ENCODE measurements at places on chromosomes 5 and 9.

DNA sequence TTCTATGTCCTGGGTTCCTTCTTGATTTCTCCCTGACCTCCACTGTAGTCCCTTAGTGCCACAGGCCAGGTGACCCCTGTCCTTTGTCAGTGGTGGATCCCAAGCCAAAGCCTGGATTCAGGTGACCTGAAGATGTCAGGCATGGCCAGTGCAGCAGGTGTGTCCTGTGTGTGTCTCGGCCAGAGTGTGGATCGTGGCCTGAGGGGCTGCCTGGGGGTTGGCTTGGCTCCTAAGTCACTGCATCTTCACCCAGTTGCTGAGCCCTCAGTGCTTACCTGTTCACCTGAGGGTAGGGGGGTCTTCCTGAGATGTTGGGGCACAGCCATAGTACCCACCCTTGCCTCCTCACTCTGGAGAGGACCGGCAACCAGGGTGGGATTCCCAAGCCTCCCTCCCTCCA, 61.8 kb upstream of the PITX1 start:
- DNase-seq = no peak

DNA sequence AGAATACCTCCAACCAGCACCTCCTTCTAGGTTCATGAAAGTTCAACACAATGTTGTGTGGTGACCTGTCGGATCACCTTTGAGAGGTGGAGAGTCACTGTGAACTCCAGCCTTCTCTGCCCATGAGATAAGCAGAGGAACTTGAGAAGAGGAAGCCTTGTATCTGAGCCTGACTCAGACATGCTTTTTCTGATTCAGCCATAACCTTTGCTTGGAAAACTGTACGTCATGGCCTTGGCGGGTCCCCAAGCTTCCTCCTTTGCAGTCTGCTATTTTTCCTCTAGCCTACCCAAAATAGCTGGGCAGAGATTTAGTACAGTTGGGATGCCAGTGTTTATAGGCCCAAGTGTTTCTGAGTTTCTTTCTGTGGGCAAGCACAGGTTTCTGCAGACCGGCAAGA, 274.7 kb downstream of the CETN3 start:
- no peak for DNase-seq

- DNase-seq = no peak
These were observed 132.7 kb downstream of the SLIT3 start for GRCh38 chr5:169168280-169168679.

DNA sequence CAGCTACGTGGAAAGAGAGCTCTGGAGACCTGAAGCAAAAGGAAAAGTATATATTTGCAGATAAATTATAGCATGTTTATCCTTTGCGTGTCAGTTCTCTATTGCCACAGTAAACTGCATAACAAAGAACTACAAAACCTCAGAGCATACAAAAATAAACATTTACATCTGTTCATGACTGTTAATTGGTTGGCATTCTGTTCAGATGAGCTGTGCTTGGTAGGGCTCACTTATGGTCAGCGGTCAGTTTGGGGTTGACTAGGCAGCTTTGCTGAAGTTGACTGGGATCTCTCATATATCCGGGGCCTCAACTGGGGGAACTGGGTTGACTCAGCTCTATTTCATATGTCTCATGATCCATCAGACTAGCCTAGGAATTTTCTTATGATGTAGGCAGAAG, 257.7 kb downstream of the TLE1 start:
- DNase-seq = no peak

DNA sequence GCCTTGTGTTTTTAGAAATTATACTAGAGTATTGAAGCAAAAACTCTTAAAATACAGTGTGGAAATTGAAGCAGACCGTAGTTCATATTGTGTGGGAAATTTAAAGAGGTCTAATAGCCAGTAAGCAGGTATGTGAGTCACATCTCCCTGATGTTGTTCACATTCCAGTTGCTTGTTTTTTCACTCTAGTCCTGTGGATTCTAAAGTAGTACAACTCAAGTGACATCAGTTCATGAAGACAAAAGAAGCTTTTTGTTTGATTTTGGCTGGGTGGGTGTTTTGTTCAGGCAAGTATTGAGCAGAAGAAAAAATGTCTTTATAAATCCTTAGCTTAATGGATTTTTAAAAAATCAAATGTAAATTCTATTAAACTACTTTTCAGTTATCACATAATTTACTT, 216.2 kb downstream of the MAN2A1 start:
- no peak for DNase-seq

GRCh38 chr9:119337573-119337972, 31.7 kb downstream of the BRINP1 start:
- DNase-seq = no peak

GRCh38 chr9:69971643-69972449, 71.8 kb upstream of the MAMDC2 start:
- DNase-seq = no peak

DNA sequence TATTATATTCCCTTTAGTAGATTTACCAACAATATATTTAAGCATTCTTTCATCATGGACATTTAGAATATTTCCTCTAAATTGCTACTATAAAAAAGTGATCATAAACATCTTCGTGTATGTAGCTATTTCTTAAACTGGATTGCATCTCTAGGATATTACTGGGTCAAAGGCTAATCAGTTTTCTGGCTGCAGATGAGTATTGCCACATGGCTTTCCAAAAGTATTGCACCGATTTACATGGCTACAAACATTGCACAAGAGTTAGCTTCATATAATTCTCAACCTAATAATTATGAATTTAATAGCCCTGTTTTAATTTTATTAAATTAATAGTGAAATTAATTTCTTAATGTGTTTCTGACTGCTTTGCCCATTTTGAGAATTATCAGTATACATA, 183.4 kb downstream of the DMRT2 start:
- DNase-seq = no peak

DNA sequence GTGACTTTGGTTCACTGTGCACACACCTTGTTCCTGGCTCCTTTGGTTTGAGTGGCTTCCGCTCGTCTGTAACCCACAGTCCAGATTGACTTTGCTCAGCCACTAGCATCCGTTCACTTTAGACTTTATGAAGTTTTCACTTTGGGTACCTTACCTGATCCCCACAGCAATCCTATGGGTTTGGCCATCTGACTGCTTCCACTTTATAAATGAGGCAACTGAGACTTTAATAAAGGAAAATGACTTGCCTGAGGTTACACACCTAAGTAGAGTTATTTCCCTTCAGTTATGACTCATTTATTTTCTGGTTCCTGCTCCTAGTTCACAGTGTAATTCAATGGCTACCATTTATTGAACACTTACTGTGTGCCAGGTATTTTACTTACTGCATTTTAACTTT, 94.2 kb upstream of the SAP30L start:
- no peak for DNase-seq

DNA sequence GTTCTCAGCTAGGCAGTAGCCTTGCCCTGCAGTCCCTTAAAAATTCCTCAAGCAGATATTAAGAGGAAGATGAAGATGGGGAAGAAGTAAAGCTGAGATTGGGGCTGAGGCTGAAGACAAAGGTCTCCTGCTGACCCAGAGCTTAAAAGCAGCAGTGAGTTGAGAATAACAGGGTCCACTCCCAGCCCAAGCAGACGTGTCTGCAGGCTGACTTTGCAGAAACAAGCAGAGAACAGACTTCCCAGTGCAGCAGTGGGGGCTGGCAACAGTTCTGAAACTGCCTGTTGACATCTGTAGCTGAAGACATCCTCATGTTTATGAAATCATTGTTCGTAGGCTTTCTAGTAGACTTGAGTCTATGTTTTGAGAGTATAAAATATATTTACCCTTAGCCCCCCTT, 1.1 kb downstream of the CTXN3 start:
- DNase-seq = no peak

Data from stimulated activated naive CD4-positive, alpha-beta T cell (primary cell).